Stimulated activated CD8-positive, alpha-beta memory T cell treated with anti-CD3 and anti-CD28 coated beads, Interleukin-7, amount 100 ng/mL, for 24 hours (primary cell): ENCODE measurements at places on chromosomes 5 and 9.

- DNase-seq, result no peak
Measured at GRCh38 chr5:58921159-58921558, 338.3 kb downstream of the RAB3C start.

GRCh38 chr5:92145852-92146251 lies 762.7 kb upstream of the ARRDC3 start:
- DNase-seq, result no peak

- DNase-seq, result no peak
Measured at GRCh38 chr9:136923881-136924280, 20.7 kb downstream of the FBXW5 start.

GRCh38 chr9:120792898-120793765 lies at the start of gene FBXW2:
Gene FBXW2 (minus strand): TSS chr9:120793416. CDS start chr9:120788258, 5,158 bp downstream.
- DNase-seq, result peak; percentile 80

- no peak for DNase-seq
Measured at GRCh38 chr5:80554646-80555045, 15.4 kb downstream of the ANKRD34B start.

DNA sequence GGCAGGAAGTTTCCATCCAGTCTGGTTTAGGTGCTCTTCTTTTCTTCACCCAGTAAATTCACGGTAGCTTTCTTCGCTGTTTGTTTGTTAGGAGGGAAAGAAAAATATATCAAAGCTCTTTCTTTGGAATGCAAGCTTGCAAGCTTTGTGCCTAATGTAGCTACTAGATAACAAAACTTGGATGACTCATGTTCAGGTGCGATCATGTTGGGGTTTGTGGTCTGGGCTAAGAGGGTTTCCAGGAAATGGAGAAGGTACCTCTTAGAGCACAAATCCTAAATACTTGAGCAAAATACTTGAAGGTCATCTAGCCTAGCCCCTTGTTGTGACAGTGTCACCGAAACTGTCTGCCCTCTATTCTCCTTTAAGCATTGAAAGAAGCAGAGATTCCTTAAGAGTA lies 17.7 kb downstream of the SRP19 start:
- DNase-seq, result peak; percentile 18

DNA sequence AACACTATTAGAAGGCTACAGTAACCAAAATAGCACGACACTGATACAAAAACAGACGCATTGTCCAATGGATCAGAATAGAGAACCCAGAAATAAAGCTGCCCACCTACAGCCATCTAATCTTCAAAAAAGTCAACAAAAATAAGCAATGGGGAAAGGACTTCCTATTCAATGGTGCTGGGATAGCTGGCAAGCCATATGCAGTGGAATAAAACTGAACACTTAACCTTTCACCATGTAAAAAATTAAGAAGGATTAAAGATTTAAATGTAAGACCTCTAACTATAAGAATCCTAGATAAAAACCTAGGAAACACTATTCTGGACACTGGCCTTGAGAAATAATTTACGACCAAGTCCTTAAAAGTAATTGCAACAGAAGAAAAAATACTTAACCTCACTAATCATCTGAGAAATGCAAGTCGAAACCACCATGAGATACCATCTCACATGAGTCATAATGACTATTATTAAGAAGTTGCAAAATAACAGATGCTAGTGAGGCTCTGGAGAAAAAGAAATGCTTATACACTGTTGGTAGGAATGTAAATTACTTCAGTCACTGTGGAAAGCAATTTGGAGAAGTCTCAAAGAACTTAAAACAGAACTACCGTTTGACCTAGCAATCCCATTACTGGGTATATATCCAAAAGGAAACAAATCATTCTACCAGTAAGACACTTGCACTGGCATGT lies 203.3 kb upstream of the CDH9 start:
- DNase-seq, result no peak

- DNase-seq, result no peak
Measured at GRCh38 chr9:962023-962422, 14.4 kb upstream of the DMRT3 start.

GRCh38 chr5:143923634-143924266 lies 111.8 kb downstream of the HMHB1 start:
- DNase-seq, result no peak

- DNase-seq, result no peak
Measured at GRCh38 chr5:17433406-17433805, 64.6 kb upstream of the TAF11L2 start.

DNA sequence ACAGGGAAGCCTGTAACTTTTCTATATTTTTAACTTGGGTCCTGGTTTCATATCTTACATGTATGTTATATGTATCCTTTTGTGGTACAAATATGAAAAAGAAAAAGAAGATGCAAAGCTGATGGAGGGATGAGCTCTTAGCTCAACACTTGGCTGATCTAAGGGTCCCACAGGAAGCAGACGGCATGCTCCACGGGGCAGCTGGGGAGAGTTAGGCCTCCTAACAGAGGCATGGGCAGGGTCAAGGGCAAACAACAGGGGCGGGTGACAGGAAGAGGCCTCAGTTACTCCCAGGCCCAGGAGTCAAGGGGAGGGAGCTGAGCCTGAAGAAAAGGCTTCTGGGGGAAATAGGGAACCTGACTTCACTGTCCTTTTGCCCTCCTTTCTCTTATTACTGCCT lies 287.2 kb downstream of the ZSWIM6 start:
- no peak for DNase-seq

- DNase-seq, result no peak
Measured at GRCh38 chr9:122445155-122445749, 32.5 kb downstream of the OR1J1 start.

DNA sequence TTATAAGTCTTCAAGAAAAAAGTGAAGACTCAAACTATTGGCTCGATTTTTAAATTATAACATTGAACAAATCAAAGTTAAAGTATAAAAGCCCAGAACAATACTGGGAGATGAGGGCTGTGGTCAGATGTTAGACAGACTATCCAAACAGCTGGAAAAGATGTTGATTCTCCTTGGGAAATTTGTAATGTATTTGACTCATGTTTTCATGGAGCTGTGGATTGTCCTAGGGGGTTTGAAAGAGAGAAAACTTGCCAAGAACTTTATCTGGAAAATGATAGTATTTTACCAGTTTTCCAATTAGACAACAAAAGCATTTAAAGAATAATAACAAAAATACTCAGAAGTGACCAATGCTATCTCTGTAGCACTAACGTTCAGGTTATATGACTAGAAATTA lies 339.2 kb downstream of the ARL15 start:
- DNase-seq, result no peak

DNA sequence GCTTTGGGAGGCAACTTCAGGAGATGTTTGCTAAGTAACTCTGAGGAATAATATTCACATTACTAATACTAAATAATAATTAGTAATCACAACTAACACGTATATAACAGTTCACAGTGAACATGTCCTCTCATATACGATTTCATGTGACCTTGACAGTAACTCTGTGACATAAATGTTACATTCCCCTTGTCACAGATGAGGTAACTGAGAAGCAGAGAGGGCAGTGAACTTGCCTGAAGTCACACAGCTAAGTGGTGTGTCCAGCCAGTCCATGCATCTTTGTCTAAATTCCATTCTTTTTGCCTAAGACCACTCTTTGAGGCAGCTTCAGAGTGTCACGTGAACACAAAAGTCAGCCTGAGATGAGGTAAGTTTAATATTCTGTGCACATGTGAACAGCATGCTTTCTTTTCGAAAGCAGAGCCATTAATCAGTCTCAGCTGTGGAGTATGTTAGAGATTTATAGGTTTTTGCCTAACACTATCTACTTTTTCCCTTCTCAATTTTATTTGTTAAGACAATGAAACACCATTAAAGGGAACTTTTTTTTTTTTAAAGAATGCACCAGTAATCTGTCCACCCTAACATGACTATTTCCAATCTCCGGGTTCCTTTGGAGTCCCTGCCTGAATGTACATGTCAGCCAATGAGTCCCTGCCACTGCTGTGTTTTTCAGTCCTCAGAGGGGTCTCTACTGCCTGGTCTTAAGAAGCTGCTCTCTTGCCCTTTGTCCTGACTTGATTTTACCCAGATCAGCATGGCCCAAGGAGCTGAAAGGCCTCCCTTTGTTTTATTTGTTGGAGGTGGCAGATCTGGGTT lies 43.5 kb downstream of the SH3PXD2B start:
- no peak for DNase-seq

DNA sequence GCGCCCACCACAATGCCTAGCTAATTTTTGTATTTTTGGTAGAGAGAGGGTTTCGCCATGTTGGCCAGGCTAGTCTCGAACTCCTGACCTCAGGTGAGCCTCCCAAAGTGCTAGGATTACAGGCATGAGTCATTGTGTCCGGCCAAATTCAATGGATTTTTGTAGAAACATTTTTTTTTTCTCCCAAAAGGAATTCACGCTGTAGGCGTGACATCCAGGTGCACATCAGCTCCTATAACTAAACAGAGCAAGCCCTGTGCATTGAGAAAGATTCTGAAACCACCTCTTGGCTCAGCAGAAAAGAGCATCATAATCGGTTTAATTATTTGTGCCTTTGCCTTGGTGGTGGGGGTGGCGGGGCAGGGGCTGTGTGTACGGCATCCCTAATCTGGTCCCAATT lies 32.9 kb upstream of the DAB2IP start:
- no peak for DNase-seq

DNA sequence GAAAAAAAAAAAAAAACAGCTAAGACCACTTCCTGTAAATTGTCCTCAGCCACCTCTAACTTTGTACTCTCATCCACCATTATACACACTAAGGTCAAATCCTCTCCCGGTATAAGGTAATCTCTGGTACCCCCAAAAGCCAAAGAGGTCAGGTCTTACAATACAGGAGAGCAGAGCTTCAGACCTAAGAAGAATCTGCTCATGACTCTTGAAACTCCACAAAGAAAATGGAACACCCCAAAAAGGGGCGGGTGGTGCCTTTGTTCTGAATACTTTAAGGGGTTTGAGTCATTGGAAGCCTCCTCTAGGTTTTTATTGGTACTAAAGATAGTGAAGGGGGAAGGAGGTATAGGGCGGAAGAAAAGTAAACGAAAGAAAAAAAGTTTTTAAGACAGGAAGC lies 69.8 kb downstream of the COL15A1 start:
- DNase-seq, result no peak

DNA sequence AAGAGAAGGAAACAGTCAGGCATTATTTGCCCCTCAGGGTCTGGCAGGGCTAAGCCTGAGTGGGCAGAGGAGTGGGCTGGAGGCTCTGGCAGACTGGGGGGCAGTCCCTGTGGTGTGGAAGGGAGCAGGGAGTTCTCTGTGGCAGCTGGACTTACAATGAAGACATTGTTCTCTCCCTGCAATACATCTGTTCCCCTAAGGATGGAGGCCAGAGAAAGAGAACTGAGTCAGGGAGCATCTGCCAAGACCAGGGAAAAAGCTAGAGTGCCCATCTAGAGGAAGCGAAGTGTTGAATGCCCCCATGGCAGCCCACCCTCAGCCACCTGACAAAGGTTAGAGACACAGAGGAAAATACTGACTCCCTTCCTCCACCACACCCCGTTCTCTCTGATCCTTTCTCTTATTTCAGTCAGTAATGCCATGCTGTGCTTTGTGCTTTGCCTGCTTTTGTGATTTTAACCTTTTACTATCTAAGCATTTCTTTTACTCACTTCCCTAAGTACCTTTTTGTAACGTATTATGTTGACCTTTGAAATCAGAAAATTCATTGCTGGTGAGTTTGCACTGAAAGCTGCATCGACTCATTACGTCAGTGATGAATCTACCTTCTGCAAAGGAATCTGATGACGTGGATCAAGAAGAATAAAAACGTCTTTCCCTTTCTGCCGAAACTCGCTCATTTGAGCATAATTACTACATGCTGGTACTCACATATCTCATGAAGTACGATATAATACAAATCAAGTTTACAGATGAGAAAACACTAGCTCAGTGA lies 76.0 kb downstream of the ACTL7B start:
- no peak for DNase-seq

DNA sequence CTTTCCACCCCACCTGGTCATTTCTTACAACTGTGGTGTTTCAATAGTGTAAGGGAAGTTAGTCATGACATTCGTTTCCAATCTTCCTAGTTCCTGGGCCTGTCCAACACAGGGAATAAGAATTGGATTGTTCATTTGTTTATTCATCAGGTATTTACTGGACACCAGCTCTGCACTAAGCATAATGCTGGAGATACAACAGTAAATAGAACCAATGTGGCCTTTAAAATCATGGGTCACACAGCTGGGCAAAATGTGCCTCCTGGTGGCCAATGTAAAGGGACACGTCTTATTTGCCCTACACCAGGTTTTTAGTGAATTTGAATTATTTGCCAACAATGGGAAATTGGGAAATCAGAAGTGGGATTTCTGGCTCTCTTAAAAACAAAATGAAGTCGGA lies 10.4 kb downstream of the ABLIM3 start:
- DNase-seq, result no peak

DNA sequence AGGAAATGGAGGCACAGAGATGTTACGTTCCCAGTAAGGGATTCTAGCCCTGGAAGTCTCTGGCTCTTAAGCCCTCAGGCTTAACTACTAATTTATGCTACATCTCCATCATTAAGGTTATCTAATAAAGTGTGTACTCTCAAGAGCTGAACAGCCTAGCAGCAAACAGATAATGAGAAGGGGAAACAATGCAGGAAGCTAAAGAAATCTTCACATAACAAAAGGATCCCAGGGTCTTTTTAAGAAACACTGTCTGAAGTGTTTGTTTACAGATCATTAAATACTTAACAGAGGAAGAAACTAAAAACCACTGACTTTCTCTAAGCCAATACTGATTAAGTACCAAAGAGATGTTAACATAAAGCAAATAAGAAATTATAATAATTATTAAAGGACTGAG lies 129.0 kb downstream of the PAPPA start:
- no peak for DNase-seq

GRCh38 chr5:72064801-72065570 lies 42.3 kb upstream of the MAP1B start:
- no peak for DNase-seq

- no peak for DNase-seq
Measured at GRCh38 chr5:3489239-3489843, 106.3 kb upstream of the IRX1 start.
